Tibial artery (tissue), 4 donors: ENCODE measurements at places on chromosomes 16 and 17.

GRCh38 chr17:32303781-32304288 is 38.1 kb downstream of the C17orf75 start:
- DNase-seq = no peak

DNA sequence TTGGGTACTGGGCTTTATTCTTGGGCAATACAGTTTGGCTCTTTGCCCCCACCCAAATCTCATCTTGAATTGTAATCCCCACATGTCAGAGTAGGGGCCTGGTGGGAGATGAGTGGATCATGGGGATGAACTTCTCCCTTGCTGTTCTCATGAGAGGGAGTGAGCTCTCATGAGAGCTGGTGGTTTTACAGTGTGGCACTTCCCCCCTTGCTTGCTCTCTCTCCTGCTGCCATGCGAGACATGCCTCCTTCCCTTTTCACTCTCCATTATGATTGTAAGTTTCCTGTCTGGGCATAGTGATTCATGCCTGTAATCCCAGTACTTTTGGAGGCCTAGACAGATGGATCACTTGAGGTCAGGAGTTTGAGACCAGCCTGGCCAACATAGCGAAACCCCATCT is 18.1 kb upstream of the CNEP1R1 start:
- DNase-seq = no peak

DNA sequence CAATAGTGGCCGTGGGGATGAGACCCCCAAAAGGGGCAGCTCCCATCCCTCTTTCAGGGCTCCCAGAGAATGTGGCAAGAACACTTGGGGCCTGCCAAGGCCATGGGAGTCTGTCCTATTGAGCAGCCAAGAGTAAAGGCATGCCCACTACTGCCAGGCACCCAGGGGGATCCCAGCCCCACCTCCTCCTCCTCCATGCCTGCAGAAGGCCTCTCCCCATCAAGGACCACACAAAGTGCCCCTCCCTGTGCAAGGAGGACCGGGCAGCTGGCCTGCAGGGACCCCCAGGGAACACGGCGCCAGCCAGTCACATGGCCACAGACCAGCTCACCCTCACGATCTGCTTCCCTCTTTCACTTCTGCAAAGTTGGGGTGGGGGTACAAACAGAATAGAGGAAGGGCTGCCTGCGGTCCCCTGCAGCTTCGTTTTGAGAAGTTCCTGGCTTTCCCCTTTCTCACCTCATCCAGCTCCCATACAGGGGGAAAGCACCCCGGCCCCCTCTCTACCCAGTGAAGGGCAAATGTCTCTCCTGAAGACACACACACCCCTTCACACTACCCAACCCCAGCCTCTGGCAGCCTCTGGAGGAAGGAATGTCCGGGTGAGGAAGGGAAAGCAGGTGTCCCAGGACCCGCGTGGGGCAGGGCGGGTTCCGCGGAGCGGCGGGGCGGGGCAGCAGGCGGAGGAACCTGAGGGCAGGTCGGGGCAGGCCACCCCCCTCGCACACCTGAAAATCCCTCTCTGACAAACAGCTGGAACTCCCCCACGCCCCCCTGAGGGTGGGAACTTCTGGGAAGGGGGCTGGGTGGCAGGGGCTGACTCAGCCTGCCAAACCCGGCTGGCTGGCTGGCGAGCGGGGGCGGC is 2.0 kb downstream of the PPP1R9B start:
- peak; percentile 90 for DNase-seq

DNA sequence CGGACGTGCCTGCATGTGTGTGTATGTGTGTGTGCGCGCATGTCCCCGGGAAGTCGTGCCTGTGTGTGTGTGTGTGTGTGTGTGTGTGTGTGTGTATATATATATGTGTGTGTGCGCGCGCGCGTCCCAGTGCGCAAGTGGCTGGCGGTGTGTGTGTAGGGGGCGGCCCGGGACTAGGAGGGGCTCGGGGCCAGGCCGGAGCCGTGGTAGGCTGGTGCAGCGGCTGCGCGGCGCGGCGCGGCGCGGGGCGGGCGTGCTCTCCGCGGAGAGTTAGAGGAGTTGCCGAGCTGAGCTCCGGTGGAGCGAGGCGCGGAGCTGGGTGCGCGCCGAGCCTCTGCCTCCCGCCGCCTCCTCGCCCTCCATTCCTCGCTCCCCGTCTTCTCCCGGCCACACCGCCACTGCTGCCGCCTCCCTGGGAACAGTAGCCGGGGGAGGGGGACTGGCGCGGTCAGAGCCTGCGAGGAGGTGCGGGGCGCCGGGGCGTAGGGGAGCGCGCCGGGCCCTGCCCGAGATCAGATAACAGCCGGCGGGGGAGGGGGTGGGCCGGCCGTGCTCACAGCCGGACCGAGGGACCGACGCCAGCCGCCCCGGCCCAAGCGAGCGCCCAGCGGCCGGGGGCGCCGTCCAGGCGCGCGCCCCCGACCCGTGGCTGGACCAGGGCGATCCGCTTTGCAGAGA is at the start of gene KCNJ12:
KCNJ12 (plus strand) TSS at position 277 of the 678 bp plus-strand sequence. CDS start 38,986 bp downstream, outside the sequence.
- DNase-seq = no peak

- peak; percentile 64 for DNase-seq
Measured at GRCh38 chr17:59331929-59332748, 684 bp downstream of the YPEL2 start.

DNA sequence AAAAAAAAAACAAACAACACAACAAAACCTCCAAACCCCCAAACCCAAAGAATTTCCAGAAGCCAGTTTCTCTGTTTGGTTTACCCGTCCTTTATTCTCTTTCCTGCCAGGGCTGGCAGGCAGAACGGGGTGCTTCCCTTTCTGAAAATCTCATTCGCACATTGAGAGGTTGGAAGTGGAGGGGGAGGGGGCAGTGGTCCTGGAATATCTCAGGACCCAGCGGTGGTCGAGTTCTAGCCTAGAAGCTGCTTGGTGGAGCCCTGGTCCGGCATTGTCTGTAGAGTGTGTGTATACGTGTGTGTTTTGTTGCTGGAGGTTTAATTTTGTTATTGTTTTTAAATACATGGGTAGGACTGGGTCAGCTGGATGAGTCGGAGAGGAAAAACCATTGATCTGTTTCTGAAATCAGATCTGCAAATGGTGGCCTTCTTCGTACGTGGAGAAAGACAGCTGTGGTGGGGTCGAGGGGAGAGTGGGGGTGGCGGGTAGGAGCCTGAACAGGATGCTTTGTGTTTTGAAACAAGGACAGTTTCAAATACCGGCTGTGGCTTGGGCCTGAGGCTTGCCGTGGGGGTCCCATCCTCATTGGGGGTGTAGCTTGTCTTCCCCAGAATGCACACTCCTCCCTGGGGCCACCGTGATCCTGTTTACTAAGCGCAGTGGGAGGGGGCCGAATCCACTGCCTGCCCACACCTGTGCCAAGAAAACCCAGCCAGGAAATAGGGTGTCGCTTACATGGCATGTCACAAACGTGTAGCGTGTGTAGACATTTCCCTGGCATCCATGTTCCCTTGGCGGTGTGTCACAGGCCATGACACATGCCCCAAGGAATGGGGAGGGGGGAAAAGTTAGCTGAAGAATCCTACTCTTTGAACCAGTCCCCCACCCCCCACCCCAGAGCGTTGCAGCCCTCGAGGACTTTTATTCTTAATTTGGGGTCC is 1.6 kb downstream of the CMIP start:
- DNase-seq = no peak

DNA sequence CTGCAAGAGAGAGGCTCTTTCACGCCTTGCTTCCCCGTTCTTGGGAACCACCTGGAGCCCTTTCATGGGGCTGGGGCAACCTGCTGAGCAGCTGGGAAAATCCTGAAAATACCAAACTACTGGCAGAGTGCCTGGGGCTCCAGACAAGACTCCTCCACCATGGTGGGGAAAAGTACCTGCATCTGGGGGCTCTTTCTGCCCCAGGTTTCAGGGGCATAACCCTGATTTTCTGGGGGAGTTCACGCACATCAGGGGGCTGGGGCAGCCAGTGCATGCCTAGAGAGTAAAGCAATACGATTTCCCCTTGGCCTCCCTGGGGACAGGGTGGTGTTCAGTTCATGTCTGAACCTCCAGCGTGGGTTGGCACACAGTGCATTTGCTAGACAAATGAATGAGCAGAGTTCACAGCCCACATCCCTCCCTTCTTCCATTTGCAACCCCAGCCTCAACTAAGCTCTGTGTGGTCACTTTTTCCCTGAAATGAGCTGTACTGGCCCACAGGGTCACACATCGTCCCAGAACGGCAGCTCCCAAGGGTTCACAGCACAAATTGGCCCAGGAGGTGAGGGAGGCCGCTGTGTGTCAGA is 5.2 kb upstream of the CDC42EP4 start:
- DNase-seq = no peak

DNA sequence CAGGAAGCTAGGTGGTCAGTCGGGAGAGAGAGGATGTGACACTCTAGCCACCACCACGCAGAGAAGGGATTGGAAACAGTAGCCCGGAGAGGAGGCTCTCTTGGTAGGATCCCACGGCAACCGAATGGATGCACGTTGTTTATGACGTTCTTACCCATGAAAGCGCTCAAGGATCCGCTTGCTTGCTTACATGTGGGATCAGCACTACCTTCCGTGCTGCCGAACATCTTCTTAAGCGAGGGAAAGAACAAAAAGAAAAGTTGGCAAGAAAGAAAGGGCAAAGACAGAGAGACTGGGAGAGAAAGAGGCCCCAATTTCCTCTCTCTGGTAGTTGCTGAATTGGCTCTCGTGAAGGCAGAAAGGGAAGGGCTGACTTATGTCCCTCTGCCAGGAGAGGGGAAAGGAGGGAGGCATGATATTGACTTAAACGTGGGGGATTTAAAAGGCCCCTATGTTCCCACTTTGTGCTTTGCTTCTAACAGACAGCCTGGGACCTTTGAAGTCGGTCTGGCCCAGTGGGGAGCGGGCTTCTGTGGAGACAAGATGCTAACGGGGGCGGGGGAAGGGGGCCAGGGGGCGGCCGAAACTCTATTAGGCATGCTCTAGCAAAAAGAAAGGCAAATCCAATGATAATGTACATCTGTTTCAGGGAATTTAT is 35.4 kb downstream of the SNX20 start:
- no peak for DNase-seq

DNA sequence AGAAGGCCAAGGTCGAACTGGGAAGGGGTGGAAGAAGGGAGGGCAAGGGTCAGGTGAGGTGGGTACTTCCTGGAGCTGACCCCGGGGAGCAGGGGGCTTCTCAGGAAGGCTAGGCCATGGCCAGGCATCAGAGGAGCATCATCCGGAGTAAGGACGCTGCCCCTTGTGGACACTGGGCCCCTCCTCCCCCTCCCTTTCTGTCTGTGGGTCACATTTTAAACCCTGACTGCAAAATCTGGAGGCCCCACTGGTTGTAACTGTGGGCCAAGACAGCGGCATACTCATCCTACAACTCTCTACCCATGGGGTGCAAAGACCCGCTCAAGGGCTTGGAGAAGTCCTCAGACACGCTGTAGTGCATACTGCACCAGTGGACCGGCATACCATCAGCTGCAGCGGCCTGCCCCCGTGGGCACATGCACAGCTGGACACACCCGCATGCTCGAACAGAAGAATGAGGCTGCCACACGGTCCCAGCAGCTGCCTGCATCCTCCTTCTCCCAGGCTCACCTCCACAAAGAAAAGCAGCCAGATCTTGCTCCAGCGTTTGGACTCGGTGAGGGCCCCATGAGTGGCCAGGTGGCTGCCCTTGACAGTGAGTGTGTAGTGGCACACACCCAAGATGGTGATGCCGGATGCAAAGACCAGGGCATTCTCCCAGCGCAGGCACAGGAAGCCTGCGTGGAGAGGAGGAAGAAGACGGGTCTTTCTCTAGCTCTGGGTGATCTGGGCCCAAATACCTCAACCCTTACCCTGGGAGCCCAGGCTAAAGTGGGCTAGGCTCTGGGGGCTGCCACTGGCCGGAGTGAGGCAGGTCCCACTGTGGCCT is 1.2 kb downstream of the FADS6 start:
- no peak for DNase-seq

- DNase-seq = no peak
Measured at GRCh38 chr17:67211742-67212141, 33.3 kb downstream of the HELZ start.

- no peak for DNase-seq
Measured at GRCh38 chr17:14089179-14089578, 19.9 kb downstream of the COX10 start.

GRCh38 chr17:72135546-72136325 is 14.9 kb downstream of the SOX9 start:
- DNase-seq = no peak

DNA sequence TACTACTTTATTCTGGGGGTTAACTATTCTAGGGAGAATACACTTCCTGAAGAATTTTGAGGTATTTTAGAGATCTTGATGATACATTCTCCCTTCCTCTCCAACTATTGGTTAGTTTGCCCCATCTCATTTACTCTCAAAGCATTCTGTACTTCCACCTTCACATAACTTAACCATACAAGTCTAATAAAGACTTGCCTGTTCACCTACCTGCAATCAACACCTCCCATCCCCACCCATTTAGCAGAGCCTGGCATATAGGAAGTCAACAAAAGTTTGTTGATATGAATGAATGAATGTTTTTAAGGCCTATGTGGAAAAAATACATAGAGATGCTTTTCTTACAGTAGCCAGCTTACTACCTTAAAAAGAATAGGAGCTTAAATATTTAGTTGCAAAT is 50.8 kb downstream of the MYO1D start:
- DNase-seq = no peak

- no peak for DNase-seq
Measured at GRCh38 chr17:66654106-66654740, 180.7 kb upstream of the CACNG5 start.

- DNase-seq = no peak
Measured at GRCh38 chr16:58280846-58281301, 14.0 kb downstream of the PRSS54 start.

DNA sequence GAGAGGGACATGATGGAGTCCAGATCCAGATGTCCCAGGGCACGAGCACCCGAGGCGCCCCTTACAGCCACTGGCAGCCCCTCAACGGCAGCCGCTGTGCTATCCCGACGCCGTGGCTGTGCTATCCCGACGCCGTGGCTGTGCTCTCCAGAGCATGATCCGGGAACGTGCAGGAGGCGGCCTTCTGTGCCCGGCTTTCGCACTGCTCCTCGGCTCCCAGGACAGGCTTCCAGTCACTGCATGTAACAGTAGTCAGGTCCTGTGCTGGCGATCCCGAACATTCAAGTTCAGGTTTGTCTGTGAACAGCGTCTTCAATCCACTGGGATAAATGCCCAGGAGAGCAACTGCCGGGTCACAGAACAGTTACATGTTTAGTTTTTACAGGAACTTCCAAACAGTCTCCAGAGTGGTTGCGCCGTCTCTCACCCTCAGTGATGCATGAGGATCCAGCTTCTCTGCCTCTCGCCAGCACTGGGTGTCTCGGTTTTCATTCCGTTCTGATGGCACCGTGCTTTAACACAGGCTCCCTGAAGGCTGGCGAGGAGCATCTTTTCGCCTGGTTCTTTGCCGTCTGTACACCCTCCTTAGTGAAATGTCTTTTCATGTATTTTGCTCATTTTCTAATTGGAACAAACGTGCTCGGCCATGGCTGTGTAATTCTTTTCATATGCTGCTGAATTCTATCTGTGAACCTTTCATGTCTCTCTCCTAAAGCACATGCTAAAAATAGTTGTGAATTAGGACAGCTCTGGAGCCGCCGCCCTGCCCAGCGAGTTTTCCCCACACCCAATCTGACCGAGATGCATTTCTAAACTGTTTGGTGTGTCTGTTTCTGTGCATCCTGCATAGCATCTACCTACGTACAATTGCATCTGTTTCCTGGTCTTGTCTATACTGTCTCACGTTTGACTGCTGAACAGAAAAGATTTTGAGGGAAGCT is 72.6 kb upstream of the METRNL start:
- DNase-seq = no peak

GRCh38 chr16:48299471-48299870 is 52.1 kb upstream of the ABCC11 start:
- DNase-seq = no peak

- no peak for DNase-seq
Measured at GRCh38 chr16:19029980-19030379, 37.4 kb upstream of the COQ7 start.
